Amniotic stem cell (primary cell): ENCODE measurements at places on chromosomes 11 and 22.
A peak's percentile ranks its signal among the peaks of the same experiment; 100 is the strongest.

DNA sequence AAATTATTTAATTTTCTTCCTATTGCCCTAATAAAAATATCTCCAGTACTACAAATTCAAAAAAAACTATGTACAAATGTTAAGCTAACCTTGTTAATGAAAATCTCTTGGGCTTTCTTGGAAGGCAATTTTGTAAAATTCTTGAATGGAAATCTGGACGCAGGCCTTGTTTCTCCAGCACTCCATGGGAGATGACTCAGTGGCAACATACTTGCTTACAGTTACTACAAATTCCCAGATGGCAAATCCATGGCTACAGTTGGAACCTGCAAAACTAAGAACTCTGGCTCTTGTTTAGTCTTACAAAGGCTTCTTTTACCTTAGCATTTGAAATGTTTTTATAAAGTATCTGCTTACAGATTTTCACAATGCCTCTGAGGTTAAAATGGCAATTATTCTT is 725.2 kb downstream of the DLG2 start:
- DNase-seq = no peak

DNA sequence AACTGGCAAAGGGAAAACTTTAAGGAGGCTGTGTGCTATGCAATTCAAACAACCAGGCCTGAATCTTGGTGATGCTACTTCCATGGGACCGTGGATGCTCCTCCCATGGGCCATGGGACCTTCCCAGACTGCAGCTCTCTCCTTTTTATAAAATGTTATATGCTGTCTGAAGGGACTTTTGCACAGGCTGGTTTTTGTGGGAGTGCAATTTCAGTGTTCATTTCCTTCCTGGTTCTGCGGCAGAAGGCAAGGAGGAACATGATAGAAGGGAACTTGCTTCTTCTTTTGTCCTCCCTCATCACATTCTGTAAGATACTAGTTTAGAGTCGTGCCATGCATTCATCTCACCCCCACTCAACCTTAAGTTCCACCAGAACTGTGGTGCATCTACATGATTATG is 68.9 kb downstream of the C11orf58 start:
- no peak for DNase-seq

GRCh38 chr11:72069787-72070251 is 10.5 kb downstream of the NUMA1 start:
- DNase-seq = peak; percentile 62

GRCh38 chr22:50266994-50267393 is 3.2 kb downstream of the MAPK11 start:
- DNase-seq = no peak

DNA sequence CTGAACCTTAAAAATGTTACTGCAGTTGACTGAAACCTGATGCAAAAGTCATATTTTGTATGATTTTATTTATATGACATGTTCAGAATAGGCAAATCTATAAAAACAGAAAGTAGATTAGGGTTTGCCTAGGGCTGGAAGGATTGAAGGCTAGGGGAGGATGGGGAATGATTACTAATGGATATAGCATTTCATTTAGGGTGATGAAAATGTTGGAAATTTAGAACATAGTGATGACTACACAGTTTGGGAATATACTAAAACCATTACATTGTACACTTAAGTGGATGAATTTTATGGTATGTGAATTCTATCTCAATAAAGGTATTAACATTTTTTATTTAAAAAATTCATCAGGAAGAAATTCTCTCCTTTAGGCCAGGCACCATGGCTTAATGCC is 22.9 kb upstream of the PAFAH1B2 start:
- DNase-seq = no peak

- DNase-seq = no peak
Observed at GRCh38 chr11:123535401-123535800, 105.3 kb downstream of the GRAMD1B start.

DNA sequence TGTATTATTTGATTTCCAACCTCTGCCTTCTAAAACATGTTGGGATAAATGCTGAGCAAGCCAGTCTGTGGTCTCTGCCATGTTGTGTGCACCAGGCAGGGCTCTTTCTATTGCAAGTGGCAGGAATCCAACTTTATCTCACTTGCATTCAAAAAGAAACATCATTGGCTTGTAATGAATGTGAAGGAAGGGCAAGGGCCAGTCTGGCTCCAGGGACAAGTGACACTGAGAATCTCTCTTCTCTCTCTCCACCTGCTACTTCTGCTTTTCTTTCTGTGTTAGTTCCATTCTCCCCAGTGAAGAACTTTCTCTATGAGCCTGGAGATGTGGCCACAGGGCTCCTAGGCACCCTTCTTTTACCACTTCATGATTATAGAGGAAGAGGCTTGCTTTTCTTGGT is 329.9 kb upstream of the NCAM1 start:
- no peak for DNase-seq
